ENCODE measurements at places on chromosomes 11 and 22.
A peak's percentile ranks its signal among the peaks of the same experiment; 100 is the strongest.

DNA sequence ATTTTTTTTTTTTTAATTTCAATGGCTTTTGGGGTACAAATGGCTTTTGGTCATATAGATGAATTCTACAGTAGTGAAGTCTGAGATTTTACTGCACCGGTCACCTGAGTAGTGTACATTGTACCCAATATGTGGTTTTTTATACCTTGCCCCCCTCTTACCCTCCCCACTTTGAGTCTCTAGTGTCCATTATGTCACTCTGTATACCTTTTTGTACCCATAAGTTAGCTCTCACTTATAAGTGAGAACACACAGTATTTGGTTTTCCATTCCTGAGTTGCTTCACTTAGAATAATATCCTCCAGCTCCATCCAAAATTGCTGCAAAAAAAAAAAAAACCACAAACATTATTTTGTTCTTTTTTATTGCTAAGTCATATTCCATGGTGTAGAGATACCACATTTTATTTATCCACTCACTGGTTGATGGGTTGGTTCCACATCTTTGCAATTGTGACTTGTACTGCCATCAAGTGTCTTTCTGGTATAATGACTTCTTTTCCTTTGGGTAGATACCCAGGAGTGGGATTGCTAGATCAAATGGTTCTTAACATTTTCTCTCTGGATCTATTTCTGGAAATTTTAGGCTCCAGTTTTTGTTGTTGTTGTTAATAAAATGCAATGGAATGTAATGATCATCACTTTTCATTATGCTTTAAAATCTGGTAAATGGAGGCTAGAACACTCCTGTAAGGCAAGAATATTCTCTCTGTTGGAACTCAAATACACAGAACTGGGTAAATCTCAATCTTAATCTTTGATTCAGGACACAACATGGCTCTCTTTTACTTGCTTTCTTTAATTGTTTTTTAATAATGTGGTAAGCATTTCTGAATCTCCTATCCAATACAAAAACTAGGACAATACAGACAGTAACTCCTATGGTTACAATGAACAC is 10.3 kb downstream of the NEAT1 start:
- DNase-seq = no peak

- DNase-seq = no peak
These were observed 20.8 kb upstream of the DLAT start for GRCh38 chr11:112004389-112004788.

- no peak for DNase-seq
These were observed 365.2 kb upstream of the DDI1 start for GRCh38 chr11:103671143-103671651.

DNA sequence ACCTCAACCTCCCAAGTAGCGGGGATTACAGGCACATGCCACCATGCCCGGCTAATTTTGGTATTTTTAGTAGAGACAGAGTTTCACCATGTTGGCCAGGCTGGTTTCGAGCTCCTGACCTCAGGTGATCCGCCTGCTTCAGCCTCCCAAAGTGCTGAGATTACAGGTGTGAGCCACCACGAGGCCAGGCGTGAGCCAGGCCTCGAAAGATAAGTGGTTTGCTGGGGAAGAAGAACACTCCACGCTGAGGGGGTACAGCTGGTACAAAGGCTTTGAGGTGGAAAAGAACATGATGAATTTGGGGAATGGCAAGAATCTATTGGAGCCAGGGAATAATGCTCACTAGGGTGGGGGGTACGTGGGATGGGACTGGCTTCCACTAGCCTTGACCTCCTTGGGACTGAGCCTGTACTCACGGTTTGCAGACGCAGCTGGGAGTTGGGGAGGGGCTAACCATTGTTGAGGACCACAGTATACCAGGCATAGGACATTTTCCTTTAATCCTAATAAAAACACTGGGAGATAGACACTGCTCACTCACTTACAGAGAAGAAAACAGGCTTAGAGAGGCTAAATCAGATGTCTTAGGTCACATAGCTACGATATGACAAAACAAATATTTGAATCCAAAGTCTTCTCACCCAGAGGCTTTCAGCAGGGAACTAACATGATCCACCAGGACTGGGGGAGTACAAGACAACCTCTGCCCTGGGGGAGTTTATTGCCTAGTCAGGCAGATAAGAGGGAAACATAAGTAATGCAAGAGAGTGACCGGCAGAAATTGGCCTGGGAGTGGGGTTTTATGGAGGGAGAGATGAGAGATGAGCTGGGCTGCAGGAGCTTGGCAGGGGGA is 4.9 kb downstream of the SLCO2B1 start:
- DNase-seq = no peak

DNA sequence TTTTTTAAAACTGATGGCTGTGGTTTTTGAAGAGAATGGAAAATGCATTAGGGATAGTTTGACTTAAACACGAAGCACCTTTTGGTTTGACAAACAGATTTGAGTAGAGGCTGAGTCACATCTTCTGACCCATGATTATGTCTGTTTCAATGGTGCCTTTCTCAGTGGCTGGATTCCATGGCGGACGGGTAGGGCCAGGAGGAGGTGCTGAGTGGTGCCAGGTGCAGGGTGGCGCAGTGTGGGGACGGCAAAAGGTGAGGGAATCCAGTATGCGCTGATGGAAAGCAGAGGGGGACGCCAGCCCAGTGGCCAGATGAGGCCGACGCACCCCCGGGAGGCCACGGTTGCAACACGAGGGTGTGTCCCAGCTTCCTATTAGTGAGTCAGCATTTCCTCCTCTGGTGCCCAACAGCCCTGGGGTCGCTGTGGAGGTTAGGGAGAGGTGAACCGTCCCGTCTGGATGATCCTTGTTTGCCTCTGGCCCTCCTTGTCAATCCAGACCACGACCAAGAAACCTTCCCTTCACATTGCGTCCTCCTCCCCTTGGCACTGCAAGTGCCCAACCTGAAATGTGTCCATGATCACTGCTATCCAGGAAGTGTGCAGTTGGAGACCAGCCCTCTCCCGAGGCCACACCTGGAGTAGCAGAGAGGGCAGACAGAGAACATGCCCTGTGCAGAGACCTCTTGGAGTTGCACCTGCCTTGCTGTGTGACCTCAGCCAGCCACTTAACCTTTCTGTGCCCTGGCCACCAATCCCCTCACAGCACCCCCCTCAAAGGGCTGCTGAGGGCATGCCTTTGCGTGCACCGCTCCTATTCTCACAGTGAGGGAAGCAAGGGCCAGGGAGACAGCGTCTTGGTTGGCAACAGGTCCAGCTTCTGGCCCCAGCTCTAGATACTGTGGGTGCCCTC is 32.5 kb upstream of the ATXN10 start:
- peak; percentile 84 for DNase-seq

- DNase-seq = no peak
These were observed 21.1 kb downstream of the EIF3L start for GRCh38 chr22:37870273-37870672.

- no peak for DNase-seq
These were observed 49.4 kb downstream of the BID start for GRCh38 chr22:17724678-17725499.

DNA sequence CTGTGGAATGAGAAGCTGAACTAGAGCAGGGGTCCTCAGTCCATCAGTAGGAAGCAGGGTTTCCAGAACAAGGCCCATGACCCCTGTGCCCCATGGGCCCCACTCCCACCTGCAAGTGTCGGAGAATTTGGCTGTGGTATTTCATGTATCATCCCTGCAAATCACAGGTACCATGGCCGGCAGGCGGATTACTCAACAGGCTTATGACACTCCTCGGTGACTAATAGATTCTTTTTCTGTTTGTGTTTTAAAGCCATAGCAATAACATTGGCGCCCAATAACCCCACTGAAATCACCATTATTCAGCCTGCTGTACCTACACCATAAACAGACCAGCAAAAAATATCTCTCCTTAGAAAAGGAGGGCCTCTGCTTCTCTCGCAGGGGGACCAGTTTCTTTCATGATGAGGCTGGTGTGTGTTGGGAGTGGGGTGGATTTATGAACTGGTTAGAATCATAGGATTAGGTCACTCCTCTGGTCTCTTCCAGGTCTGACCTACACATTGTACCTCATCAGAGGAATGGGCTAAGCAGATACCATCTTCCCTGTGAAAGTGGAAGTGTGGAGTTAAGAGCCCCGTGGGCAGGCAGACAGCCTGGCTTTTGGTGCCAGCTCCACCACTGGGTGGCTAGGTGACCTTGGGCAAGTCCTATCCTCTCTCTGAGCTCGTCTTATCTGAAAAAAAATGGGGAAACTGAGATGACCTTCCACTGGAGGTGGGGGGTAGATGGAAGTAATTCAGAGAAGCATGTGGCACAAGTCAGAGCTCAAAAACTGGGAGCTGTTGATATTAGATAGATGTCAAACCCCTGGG is 60.2 kb upstream of the WNT11 start:
- DNase-seq = no peak

DNA sequence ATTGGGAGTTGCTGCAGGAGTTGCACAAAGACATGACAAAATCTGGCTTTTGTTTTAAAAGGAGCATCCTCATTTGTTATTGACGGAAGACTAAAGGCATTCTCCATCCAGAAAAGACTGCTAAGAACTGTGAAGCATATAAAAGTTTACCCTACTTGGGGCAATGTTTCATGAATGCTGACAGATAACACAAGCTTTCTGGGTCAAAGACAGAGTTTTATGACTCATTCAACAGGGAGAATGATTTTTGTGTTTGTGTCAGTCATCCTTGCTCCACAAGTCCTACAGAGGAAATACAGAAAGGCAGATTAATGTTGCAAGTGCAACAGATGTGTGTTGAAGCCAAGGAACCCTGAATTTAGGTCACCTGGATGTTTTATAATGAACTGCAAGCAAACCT is 2.5 kb downstream of the GLYATL1 start:
- no peak for DNase-seq

- DNase-seq = no peak
These were observed 70.7 kb upstream of the AKIP1 start for GRCh38 chr11:8839957-8840945.

GRCh38 chr11:46331282-46331984 is 15.8 kb upstream of the DGKZ start:
- DNase-seq = no peak

DNA sequence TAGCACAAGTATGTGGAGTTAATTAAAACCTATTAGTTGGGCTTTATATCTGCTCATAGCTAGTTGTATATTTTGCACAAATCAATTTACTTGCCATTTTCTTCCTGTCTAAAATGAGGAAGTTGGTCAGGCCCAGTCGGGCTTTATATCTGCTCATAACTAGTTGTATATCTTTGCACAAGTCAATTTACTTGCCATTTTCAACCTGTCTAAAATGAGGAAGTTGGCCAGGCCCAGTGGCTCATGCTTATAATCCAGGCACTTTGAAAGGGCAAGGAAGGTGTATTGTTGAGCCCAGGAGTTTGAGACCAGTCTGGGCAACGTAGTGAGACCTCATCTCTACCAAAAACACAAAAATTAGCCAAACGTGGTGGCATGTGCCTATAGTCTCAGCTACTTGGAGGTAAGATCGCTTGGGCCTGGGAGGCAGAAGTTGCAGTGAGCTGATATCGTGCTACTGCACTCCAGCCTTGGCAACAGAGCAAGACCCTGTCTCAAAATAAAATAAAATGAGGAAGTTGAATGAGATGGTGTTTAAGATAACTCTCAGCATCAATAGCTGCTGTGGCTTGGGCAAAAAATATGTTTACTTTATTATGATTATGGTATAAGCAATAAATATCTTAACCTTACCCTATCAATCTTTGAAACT is 1558.6 kb upstream of the RAG2 start:
- no peak for DNase-seq

GRCh38 chr11:104432526-104432925 is 268.6 kb upstream of the PDGFD start:
- DNase-seq = no peak

- peak; percentile 74 for DNase-seq
These were observed 8.7 kb downstream of the ALDH3B2 start for GRCh38 chr11:67665541-67666302.

- DNase-seq = no peak
These were observed 512 bp downstream of the TOLLIP start for GRCh38 chr11:1308743-1309497.

DNA sequence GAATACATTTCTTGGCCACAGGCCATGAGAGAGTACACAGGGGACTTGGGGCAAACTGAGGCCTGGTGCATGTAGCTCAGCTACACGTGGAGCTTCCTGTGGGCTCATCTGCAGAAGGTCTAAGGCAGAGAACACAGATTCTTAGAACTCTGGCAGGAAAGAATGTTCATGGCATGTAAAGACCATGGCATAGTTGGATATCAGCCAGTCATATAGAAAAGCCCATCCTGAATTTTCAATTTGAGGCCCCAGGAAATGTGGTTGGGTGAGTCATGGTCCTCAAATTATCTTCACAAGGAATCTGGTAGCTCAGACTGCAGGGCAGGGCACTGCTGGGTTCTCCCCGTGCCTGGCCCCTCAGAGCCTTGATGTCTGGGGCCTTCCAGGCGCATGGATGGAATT is 13.7 kb upstream of the ST3GAL4 start:
- DNase-seq = no peak

DNA sequence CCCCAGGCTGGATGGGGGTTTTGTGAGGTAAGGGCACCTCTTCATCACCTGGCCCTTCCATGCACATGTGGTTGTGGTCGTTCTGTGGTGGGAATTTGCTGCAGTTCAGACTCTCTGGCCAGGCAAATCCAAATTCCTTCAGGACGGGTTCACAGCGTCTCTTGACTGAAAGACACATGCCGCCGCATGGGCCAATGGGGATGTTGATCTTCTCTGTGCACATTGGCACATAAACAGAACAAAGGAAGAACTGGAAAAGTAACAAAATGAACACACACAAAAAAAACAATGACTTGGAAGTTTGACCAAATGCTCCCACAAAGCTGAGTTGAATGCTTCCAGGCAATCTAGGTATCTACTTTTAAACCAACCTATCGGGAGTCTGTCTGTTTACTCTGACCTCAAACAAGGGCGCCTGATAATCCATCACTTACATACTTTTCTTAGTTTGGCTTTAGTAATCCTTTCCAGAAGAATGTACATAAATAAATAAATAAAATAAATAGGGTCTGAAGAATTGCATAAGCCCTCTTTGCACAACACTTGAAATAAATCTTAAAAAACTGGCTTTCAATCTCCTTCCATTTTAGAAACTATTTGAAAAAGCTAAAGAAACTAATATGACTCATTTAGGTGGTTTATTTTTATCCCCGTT is 2.8 kb downstream of the FZD4 start:
- DNase-seq = no peak

- DNase-seq = peak; percentile 57
These were observed 82.6 kb upstream of the SHISAL1 start for GRCh38 chr22:44395118-44396005.

- DNase-seq = peak; percentile 64
These were observed 20.5 kb upstream of the SCGB1A1 start for GRCh38 chr11:62398011-62398994.

- no peak for DNase-seq
These were observed 12.6 kb downstream of the POLR2F start for GRCh38 chr22:37965940-37966664.

DNA sequence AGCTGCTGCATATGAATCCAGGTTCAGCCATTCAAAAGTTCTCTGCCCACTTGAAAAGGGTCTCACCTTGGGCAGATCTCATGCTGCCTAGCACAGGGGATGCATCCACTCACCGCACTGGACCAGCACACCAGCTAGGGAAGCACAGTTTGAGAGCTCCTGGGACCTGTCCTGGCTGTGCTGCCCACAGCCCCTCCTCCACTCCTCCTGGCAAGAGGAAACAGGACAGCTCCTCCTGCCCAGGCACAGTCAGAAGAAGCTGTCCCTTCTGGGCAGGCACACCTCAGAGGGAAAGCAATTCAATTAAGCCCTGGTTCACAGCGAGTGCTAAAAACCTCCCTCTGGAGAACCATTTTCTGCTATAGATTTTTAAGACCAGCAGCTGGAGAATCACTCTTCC is 146.7 kb downstream of the ST3GAL4 start:
- peak; percentile 22 for DNase-seq

Data from upper lobe of right lung (tissue), 1 donor.